Body of pancreas (tissue), 4 donors: ENCODE measurements at places on chromosomes 3 and 15.

DNA sequence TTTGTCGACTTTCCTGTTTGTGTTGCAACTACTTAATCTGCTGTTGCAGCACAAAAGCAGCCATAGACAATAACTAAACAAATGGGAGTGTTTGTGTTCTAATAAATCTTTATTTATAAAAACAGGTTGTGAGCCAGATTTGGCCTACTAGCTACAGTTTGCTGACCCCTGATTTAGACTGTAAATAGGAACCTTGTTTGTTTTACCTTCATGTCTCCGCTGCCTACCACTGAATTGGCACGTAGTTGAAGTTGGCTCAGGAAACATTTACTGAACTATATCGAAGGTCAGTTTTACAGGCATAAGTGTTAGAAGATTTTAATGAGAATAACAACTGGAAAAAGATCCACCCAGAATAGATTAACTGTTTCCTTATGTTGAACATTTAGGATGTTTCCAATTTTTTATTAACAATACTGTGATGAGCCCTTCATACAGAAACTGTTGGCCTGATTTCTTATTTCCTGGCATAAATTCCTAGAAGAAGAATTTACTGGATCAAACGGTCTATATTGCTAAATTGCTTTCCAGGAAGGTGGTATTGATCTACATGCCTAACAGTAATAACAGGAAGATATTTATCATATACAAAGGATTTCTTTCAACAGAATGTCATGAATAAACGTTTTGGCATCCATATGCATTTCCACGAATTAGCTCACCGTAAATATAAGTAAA lies 156.2 kb upstream of the NR2E3 start:
- no peak overlapping the region for H3K4me3 ChIP-seq
- DNase-seq: no peak
- no peaks in the 10 kb centered on the region for H3K27me3 ChIP-seq
- no peaks in the 10 kb centered on the region for H3K4me1 ChIP-seq

- H3K4me1 ChIP-seq: peaks cover 7% of the 10 kb centered on the region
- no peaks in the 10 kb centered on the region for H3K27me3 ChIP-seq
- H3K36me3 ChIP-seq: no peaks in the 10 kb centered on the region
- no peak overlapping the region for H3K27ac ChIP-seq
Observed at GRCh38 chr15:78110916-78111475, 18.6 kb downstream of the SH2D7 start.

DNA sequence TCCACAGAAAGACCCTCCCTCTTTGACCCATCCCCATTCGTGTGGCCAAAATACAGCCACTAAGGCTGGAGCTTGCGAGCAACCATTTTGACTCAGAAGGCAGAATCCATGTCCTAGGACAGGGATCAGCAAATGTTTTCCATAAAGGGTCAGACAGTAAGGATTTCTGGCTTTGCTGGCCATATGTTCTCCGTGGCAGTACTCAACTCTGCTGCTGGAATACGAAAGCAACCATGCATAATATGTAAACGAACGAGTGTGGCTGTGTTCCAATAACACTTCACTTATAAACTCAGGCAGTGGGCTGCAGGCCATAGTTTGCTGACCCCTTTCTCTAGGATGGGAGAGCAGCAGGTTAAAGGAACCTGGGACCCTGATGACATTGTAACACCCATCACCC lies 77.6 kb upstream of the WNT5A start:
- no peaks in the 10 kb centered on the region for H3K4me1 ChIP-seq
- H3K36me3 ChIP-seq: no peaks in the 10 kb centered on the region
- DNase-seq: no peak
- no peaks in the 10 kb centered on the region for H3K27me3 ChIP-seq
- no peak overlapping the region for H3K4me3 ChIP-seq

DNA sequence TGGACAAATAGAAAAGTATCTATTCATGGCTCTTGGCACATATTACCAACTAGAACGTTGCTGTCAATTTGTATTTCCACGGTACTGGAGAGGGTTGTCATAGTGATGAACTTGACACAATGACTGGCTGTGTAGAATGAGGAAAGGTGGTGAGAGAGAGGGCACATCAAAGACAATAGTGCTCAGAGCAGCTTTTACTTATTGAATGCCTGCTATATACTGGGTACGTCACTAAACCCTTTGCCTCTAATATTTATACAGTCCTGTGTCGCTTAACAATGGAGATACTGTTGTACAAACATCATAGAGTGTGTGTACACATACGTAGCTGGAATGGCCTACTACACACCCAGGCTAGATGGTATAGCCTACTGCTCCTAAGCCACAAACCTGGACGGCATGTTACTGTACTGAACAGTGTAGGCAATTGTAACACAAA lies 8.3 kb downstream of the TMPRSS7 start:
- H3K4me1 ChIP-seq: no peaks in the 10 kb centered on the region
- DNase-seq: no peak
- no peaks in the 10 kb centered on the region for H3K36me3 ChIP-seq

DNA sequence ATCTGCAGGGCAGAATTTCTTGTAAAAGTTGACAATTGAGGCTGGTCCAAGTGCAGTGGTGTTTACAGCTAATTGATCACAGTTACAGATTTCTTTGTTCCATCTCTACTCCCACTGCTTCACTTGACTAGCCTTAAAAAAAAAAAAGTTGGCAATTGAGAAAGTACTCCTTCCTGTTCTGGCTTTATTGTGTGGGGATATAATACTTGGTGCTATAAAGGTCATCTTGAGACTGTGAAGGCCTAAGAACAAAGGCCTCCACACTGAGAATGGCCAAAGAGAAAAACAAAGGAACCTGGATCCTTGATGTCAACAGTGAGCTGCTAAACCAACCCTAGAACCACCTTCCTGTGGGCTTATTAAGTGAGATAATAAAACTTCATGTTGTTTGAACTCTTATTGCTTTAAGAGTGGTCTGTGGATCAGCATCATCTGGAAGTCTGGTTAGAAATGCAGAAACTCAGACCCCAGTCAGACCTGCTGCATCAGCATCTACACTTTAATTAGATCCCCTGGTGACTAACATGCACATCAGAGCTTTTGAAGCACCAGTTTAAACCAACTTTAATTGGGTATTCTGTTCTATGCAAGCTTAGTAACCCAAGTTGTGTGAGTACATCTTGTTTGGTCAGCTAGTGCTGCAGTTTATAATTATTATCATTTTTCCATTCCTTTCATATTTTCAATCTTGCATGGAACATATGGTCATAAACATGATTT lies 55.2 kb downstream of the TMOD3 start:
- H3K27me3 ChIP-seq: no peaks in the 10 kb centered on the region
- no peak for DNase-seq

- no peak for DNase-seq
- no peaks in the 10 kb centered on the region for H3K36me3 ChIP-seq
- H3K27me3 ChIP-seq: no peaks in the 10 kb centered on the region
- no peak overlapping the region for H3K27ac ChIP-seq
- H3K4me1 ChIP-seq: peaks cover 14% of the 10 kb centered on the region
Observed at GRCh38 chr3:126338790-126339288, 18.4 kb downstream of the KLF15 start.

DNA sequence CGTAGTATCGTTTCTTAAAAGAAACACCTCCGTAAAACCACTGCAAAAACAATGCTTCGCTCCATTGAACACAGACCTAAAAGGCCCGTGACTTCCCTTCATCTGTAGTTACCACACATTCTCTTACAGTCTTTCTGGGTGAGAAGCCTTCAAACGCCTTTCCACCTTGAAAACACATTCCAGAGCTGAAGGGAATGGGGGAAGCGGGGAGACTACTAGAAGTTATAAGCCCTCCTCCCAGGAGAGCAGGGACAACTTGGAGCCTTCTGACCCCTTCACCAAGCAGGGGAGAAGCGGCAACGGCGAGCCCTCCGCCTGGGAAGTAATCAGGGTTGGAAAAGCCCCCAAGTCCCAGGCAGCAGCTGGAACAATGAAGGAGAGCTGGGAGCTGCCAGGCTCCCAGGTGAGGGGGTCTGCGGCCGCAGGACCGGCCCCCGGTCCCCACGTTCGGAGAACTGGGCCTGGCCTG lies 461 bp downstream of the SECISBP2L start:
- no peaks in the 10 kb centered on the region for H3K27me3 ChIP-seq
- no peaks in the 10 kb centered on the region for H3K36me3 ChIP-seq
- DNase-seq: no peak
- H3K4me1 ChIP-seq: peaks cover 22% of the 10 kb centered on the region
- peak overlapping the region; percentile 74 for H3K27ac ChIP-seq

DNA sequence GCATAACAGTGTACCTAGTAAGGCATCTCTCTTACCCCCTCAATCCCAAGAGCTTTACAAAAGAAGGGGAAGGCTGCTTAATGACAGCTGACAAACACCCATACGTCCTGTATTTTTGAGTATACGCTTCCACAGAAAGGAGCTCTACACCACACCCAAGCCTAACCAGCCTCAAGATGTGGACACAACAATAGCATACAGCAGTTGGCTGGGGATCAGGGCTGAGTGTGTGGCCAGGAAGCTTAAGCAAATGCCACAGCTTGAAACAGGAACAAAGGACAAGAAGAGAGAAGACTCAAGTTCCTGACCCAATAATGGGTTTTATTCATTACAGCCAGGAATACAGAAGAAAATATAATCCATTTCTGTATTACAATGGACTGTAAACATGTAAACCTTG lies 6.9 kb downstream of the HEXA start:
- H3K27me3 ChIP-seq: no peaks in the 10 kb centered on the region
- H3K27ac ChIP-seq: no peak overlapping the region
- H3K4me1 ChIP-seq: peaks cover 14% of the 10 kb centered on the region
- DNase-seq: peak; percentile 60

- H3K4me3 ChIP-seq: no peak overlapping the region
- no peaks in the 10 kb centered on the region for H3K36me3 ChIP-seq
- H3K4me1 ChIP-seq: no peaks in the 10 kb centered on the region
- DNase-seq: no peak
- H3K27me3 ChIP-seq: no peaks in the 10 kb centered on the region
Observed at GRCh38 chr3:4341336-4341675, 38.1 kb downstream of the SETMAR start.

DNA sequence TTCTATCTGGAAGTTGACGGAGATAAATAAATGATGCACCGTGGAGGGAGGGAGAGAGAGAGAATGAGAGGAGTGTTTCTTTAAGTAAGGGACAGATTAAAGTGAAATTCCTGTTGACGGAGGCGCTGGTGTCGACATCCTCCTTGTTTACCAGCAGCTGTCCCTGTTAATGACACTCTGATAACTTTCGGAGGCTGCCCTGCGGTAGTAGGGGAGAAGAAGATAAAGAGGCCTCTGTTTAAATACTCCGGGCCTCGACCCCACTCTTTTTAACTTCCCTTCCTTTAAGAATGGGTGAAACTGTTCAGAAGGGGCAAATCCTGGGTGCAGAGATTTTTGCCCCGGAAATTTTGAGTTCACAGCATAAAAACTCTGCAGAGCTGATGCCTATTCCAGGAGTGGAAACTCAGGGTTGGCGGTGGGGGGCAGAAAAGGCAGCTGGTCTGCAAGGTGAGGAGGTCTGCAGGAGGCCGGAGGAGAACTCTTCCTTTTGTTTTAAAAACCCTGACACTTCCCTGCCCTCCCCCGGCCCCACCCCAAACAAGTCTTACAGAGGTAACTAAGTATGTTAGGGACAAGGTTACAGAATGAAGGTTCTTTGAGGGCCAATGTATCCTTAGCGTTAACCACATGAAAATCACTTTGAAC lies 276.6 kb upstream of the NR2F2 start:
- peak; percentile 13 for DNase-seq
- no peak overlapping the region for H3K27ac ChIP-seq
- no peaks in the 10 kb centered on the region for H3K36me3 ChIP-seq
- H3K4me3 ChIP-seq: no peak overlapping the region
- H3K27me3 ChIP-seq: no peaks in the 10 kb centered on the region

GRCh38 chr3:10406414-10406813 lies 85.5 kb upstream of the SEC13 start:
- no peaks in the 10 kb centered on the region for H3K36me3 ChIP-seq
- H3K27me3 ChIP-seq: no peaks in the 10 kb centered on the region
- no peaks in the 10 kb centered on the region for H3K4me1 ChIP-seq
- no peak overlapping the region for H3K27ac ChIP-seq
- no peak overlapping the region for H3K4me3 ChIP-seq

- DNase-seq: peak; percentile 23
- H3K4me3 ChIP-seq: no peak overlapping the region
- H3K36me3 ChIP-seq: peaks cover 19% of the 10 kb centered on the region
- no peaks in the 10 kb centered on the region for H3K27me3 ChIP-seq
- H3K4me1 ChIP-seq: no peaks in the 10 kb centered on the region
Observed at GRCh38 chr3:33602829-33603228, 115.2 kb downstream of the CLASP2 start.
